Jurkat, Clone E6-1 (cell line): ENCODE measurements at places on chromosomes 1 and 21.

- no peak for DNase-seq
Measured at GRCh38 chr21:36535618-36536241, 55.8 kb upstream of the CLDN14 start.

GRCh38 chr1:10070206-10070605, 37.4 kb downstream of the UBE4B start:
- no peak for DNase-seq

- DNase-seq = no peak
Measured at GRCh38 chr1:178500091-178500770, 3.5 kb upstream of the CLEC20A start.

- DNase-seq = no peak
Measured at GRCh38 chr1:37038227-37039093, 4.1 kb upstream of the GRIK3 start.
